ENCODE measurements at places on chromosomes 7 and 10.

- DNase-seq: no peak
Measured at GRCh38 chr10:3469639-3470020, 297.0 kb upstream of the PITRM1 start.

GRCh38 chr7:100895956-100896731, 456 bp upstream of the ACHE start:
- no peak for DNase-seq

- no peak for DNase-seq
Measured at GRCh38 chr7:42227541-42227935, 9.5 kb downstream of the GLI3 start.

GRCh38 chr10:80465451-80465835, 11.3 kb downstream of the TSPAN14 start:
- no peak for DNase-seq

DNA sequence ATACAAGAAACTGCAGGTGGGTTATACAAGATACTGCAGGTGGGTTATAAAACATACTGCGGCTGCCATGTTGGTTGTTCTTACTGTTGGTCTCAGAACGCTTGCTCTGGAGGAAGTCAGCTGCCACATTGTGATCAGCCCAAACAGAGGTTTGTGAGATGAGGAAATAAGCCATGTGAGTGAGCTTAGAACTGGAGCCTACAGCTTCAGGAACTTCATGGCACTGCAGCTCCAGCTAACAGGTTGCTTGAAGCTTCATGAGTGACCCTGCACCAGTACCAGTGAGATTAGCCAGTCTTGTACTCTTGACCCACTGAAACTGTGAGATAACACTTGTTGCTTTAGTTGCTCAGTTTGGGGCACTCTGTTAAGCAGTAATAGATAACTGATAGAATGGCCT, 74.5 kb upstream of the PRKCQ start:
- DNase-seq: no peak

- no peak for DNase-seq
Measured at GRCh38 chr7:3094701-3095445, 51.2 kb upstream of the CARD11 start.

DNA sequence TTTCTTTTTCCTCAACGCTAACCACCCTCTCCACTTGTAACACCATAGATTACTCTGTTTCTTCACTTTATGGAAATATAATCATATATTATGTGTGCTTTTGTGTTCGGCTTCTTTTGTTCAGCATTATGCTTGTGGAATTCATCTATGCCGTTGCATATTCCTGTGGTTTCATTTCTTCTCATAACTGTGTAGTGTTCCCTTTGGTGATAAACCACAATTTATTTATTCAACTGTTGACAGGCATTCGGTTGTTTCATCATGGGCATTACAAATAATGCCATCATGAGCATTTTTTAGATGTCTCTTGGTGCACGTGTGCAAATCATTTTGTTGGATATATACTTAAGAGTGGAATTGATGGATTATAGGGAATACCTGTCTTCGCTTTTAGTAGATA, 12.1 kb downstream of the AVL9 start:
- DNase-seq: no peak

DNA sequence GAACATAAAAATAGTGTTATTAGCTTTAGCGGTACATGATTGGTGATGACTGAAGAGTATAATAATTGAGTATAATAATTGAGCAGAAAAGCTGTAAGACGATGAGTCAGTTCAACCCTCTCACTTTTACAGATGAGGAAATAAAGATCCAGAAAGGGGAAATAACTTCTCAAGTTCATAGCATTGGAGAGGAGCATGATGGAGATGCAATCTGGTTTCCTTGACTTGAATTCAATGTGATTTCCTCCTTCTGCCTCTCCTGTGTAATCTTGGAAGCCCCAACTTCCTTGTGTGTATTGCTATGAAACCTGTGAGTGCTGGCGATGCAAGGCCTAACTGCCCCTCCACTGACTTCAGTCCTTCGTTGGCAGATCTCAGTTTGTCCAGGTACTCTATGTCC, 265.1 kb downstream of the LRMDA start:
- no peak for DNase-seq

- DNase-seq: no peak
Measured at GRCh38 chr10:4888236-4888635, 62.2 kb downstream of the AKR1E2 start.

GRCh38 chr10:93390306-93391090, 91.6 kb downstream of the MYOF start:
- DNase-seq: no peak

DNA sequence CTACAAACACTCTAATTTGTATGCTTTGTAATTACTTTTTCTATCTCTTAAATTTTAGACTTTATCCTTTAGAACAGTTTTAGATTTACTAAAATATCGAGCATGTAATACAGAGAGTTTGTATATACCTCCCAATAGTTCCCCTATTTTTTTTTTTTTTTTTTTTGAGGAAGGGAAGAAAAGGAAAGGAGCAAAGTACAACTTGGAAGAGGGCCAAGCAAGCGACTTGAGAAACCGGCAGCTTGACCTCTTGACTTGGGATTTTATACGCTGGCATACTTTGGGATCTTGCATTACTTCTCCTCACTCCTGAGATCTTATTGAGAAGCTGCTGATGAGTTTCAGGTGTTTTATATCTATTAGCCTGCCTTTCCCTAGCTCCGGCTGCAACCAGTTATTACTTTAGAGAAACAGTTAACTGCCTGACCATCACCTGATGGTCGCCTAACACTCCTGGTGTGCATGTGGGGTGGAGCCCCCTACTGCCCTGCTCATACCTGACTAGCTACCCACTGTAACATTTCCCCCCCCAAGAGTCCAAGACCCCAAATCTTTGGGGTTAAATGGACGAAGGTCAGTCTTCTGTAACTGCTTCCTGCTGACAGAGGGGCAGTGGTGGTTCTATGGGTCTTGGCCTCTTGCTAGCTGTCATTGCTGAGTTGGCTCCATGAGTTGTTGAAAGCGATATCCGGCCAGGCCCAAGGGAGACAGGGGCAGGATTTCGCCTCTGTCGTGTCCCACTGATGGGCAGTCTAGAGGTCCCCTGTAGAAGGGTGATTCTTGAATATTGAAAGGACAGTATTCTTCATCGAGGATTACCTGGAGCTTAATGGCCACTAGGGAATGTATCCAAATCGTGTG, 28.5 kb downstream of the MKLN1 start:
- no peak for DNase-seq

DNA sequence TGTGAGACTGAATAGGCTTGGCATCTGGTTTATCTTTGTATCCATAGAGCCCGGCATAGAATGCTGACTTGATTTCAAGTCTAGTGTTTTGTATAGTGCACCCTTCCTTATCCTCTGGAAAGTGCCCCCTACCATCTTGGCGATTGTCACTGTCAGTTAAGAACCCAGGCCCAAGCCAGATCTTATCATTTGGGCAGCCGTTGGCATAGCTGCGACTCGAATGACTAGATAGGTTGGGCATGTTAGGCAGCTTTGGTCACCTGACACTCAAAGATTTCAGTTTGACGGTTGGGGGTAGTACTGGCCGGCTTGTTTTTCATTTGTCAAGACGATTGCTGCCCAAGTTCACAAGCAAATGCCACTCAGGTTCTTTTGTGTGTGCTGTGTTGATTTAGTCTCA, 6.6 kb downstream of the NIPSNAP2 start:
- no peak for DNase-seq

- no peak for DNase-seq
Measured at GRCh38 chr10:86880971-86881370, 76.4 kb downstream of the MMRN2 start.

- DNase-seq: no peak
Measured at GRCh38 chr7:112122144-112122543, 84.1 kb downstream of the DOCK4 start.

- DNase-seq: no peak
Measured at GRCh38 chr7:630111-630511, 96.4 kb upstream of the DNAAF5 start.

DNA sequence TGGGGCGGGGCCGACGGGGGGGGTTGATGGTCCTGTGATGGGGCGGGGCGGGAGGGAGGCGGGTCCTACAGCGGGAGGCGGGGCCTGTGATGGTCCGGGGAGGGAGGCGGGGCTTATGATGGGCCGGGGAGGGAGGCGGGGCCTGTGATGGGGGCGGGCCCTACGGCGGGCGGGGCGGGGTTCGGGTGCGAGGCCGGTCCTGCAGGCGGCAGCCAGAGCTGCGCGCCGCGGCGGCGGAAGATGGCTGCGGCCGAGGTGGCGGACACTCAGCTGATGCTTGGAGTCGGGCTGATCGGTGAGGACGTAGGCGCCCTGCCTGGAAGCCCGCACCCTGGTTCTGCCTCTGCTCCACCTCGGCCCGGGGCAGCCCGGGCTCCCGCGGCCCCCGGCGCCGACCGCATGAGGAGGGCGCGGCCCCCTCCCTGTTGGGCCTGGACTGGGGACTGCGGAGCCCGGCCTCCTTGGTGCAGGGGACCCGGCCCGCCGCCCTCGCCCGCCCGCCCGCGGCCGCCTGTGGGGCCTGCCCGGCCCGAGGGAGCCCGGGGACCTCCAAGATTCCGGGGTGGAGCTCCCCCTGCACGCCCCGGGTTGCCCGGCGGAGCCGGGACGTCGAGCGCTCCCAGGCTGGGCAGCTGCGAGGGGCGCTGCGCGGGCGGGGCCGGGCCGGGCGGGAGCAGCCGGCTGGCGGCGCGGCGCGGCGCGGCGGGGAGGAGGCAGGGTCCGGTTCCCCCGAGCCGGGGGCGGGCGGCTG, at the start of gene DENND10:
Gene DENND10 (plus strand): TSS at position 211 of the 751 bp plus-strand sequence. CDS start 30 bp downstream, at position 241.
- DNase-seq: peak; percentile 56

DNA sequence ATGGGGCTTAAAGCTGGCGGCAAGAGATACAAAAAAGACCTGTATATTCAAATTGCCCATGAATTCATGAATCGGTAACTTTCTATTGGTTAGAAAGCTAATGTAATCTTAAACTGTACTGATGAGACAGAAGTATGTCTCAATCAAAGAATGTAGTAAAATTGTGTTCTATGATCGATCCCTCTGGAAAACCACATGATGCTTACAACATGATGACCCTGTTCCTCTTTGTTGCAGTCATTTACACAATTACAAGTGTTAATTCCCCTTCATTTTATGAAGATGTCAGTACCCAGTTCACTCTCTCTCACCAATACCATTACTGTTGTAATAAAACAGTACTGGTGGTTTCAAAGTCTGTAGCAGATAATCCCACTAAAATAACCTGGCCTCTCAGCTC, 10.1 kb downstream of the KIF5B start:
- no peak for DNase-seq

- DNase-seq: no peak
Measured at GRCh38 chr7:20203316-20203715, 13.9 kb downstream of the MACC1 start.

- no peak for DNase-seq
Measured at GRCh38 chr10:78450807-78451485, 417.3 kb downstream of the RPS24 start.

DNA sequence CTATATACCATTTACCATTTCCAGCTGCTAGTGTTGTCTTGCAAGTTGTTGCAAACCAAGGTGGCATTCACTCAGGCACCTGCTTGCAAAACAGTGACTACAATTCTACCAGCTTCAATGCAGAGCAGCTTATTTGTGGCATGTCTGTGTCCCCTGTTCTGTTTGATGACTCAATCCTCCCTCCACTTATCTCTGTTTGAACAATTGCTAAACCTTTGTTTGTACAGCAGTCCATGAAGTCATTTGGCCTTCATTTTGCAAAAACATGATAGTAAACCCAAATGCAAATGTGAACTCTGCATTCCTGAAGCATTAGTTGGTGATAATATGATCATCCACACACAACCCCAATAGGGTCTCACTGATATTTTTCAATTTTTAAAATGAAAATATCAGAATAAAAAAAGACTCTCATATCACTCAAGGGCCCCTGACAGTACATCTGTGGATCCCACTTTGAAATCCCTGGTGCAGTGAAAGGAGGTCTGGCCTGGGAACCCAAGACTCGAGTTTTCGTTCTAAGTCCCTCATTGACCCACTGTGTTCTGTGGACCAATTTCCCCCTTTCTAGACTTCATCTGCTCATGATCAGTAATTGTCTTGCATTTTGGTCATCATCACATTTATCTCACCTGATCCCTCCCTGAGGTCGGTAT, 425.4 kb downstream of the RPS24 start:
- DNase-seq: no peak

DNA sequence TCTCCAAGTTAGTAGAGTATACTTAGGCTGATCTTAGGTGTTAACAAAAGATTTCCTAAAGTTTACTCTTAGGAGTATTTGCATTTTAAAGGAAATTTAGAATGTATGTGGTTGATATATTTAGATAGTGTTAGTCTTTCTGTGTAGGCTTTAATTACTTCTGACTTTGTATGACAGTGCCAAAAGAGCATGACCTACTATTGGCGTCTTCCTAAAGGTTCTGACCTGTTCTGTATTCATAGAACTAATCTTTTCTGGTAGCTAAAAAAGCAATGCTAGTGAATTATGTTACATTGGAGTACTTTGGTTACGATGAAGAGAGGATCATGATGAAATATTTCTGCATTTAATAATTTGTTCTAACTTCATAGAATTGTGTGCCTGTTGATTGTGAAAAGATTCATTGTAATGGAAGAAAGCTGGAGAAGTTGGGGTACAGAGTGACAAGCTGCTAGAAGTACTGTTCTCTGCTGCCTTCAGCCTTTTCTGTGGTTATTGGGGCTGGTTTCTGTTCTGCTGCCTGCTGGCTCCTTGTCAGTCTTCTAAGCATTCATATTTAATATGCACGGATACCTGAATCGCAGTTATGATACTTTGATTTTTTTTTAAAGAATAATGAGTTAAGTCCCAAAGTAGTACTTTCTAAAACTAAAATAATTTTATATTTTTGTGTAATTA, 13.2 kb downstream of the WAC start:
- DNase-seq: no peak

DNA sequence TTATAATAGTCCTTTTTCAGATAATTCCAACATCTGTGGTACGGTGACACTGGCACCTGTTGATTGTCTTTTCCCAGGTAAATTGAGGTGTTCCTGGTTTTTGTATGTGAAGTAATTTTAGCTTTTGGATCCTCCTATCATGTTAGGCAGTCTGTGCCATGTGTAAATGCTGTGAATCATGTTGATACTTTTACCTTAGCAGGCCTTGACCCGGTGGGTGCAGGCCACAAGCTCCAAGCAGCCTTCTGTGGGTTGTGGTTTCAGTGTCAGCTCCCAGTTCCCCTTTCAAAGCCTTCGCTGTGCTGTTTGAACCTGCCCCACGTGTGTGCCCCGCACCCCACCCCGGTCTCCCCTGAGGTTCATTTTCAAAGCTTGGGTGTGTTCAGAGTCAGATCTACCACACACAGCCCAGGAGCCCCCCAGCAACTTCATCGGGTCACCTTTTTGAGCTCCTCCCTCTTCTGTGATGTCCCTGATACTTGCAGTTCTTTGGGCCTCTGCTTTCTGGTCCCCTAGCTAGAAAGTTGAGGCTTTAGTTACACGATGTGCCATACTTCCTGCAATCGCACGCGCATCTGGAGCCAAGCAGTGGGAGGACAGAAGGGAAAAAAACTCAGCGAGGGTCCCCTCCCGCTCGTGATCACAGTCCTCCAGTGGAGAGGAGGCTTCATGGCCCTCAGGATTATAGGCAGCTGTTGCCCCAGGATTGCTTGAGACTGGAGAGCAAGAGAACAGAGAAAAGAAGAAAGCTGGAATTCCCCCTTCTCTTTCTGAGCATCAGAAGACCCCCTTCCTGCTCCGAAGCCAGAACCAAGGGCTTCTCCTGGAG, 8.7 kb upstream of the BHLHA15 start:
- DNase-seq: peak; percentile 10

GRCh38 chr10:56469482-56469881, 108.4 kb upstream of the ZWINT start:
- no peak for DNase-seq

GRCh38 chr7:148932-149790, 43.2 kb upstream of the FAM20C start:
- peak; percentile 94 for DNase-seq

Measured in stimulated activated CD4-positive, alpha-beta T cell treated with anti-CD3 and anti-CD28 coated beads, Interleukin-1b, Interleukin-23, amount 100 ng/mL, for 1 hour (primary cell).